ENCODE measurements at places on chromosomes 1 and 21.
A peak's percentile ranks its signal among the peaks of the same experiment; 100 is the strongest.

DNA sequence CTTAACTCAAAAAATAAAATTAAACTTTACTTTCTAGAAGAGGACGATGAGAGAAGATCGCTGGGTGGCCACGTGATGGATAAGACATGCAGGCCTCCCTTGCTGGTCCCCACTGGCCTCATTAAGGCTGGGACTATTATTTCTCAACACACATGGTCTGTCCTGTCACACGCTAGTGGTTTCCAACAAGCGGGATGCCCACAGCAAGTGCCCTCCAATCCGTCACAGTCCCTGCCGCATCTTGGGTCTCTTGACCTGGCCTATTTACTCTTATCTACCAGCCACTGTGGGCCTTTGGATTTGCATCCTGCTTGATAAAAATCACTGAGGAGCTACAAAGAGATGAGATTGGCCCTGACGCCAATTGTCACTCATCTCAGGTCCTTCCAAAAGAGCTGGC is 30.0 kb downstream of the CAPZB start:
- peak overlapping the region; percentile 68 for H3K27ac ChIP-seq
- H3K36me3 ChIP-seq: no peaks in the 10 kb centered on the region
- H3K4me3 ChIP-seq: no peak overlapping the region
- H3K27me3 ChIP-seq: no peaks in the 10 kb centered on the region
- no peak for DNase-seq

- DNase-seq: no peak
- no peak overlapping the region for H3K27ac ChIP-seq
- H3K4me3 ChIP-seq: no peak overlapping the region
- H3K27me3 ChIP-seq: no peaks in the 10 kb centered on the region
- no peaks in the 10 kb centered on the region for H3K36me3 ChIP-seq
- H3K4me1 ChIP-seq: peaks cover 17% of the 10 kb centered on the region
Measured at GRCh38 chr1:156704166-156704711, 1.1 kb downstream of the CRABP2 start.

GRCh38 chr1:227363825-227364224 is 45.5 kb upstream of the CDC42BPA start:
- no peak overlapping the region for H3K4me3 ChIP-seq
- no peak for DNase-seq
- H3K4me1 ChIP-seq: no peaks in the 10 kb centered on the region
- no peak overlapping the region for H3K27ac ChIP-seq

- H3K4me1 ChIP-seq: no peaks in the 10 kb centered on the region
- DNase-seq: no peak
- H3K27ac ChIP-seq: no peak overlapping the region
- no peaks in the 10 kb centered on the region for H3K36me3 ChIP-seq
- no peak overlapping the region for H3K4me3 ChIP-seq
Measured at GRCh38 chr1:233459968-233460367, 132.4 kb downstream of the MAP3K21 start.

GRCh38 chr1:207997486-207998268 is 86.8 kb upstream of the CD34 start:
- no peaks in the 10 kb centered on the region for H3K4me1 ChIP-seq
- peak; percentile 56 for DNase-seq
- no peaks in the 10 kb centered on the region for H3K27me3 ChIP-seq
- H3K4me3 ChIP-seq: no peak overlapping the region

GRCh38 chr1:214588963-214589597 is 13.9 kb upstream of the CENPF start:
- no peak overlapping the region for H3K4me3 ChIP-seq
- H3K4me1 ChIP-seq: no peaks in the 10 kb centered on the region
- no peak for DNase-seq
- H3K27me3 ChIP-seq: no peaks in the 10 kb centered on the region
